ENCODE measurements at places on chromosomes 4 and X.

DNA sequence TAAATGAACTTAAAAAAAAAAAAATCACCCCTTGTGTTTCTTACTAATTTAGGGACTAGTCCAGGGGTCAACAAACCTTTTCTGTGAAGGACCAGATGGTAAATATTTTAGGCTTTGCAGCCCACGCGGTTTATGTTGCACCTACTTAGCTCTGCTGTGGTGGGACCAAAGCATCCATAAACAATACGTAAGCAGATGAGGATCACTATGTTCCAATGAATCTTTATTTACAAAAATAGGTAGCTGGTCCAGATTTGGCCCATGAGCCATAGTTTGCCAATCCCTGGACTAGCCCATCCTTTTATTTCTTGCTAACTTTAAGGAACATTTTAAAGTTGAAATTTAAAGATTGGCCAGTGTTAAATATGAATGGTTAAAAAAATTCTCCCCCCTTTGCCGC, 95.3 kb downstream of the AFF1 start:
- DNase-seq = no peak

DNA sequence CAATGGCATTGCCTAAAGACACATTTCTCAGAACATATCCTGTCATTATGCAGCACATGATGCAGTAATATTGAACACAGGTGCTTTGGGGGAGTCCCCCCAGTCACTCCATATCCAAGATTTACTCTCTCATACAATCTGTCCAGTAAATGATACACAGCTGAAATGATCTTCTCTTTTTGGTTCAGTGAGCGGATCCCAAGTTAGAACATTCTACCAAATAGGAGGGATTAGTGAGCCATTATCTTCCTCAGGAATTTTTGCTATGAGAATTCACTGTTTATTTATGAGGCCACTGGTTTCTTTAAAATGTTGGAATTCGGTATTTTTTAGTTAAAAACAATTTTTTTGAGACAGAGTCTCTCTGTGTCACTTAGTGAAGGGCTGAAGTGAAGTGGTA, 96.5 kb downstream of the TRAPPC11 start:
- no peak for DNase-seq

GRCh38 chr4:142243255-142243654, 602.8 kb downstream of the INPP4B start:
- no peak for DNase-seq

DNA sequence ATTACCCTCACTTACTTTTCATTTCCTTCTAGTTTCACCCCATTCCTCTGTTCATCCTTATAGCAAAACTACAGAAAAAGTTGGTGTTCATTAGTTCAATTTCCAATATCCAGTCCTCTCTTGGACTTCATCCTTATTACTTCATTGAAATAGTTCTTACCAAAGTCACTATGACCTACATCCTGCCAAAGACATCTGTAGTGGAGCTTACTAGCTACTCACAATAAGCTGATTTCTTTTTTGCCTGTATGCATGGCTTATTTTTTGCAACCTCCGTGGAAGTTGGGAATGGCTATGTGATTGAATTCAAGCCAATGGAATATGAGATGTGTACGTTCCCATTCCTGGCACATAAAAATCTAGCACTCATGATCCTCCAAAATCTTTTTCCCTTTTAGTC, 4.6 kb upstream of the CDKL2 start:
- no peak for DNase-seq

- DNase-seq = no peak
Observed at GRCh38 chrX:134688839-134689238, 30.6 kb upstream of the PLAC1 start.

DNA sequence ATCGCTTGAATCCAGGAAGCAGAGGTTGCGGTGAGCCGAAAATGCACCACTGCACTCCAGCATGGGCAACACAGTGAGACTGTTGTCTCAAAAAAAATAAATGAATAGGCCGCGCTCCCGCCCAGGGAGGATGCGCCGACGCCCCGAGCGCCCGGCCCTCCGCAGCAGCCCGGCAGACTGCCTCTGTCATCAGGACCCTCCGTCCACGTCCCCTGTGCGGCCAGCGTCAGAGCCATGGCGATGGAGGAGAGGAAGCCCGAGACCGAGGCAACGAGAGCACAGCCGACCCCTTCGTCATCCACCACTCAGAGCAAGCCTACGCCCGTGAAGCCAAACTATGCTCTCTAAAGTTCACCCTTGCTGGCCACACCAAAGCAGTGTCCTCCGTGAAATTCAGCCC, 21.4 kb downstream of the LIAS start:
- no peak for DNase-seq

- no peak for DNase-seq
Observed at GRCh38 chrX:31836479-31836878, 764.6 kb upstream of the FTHL17 start.

Measured in stimulated activated CD8-positive, alpha-beta memory T cell treated with anti-CD3 and anti-CD28 coated beads, Interleukin-4, amount 100 ng/mL, for 1 hour (primary cell).